ENCODE measurements at places on chromosomes 16 and 17.

DNA sequence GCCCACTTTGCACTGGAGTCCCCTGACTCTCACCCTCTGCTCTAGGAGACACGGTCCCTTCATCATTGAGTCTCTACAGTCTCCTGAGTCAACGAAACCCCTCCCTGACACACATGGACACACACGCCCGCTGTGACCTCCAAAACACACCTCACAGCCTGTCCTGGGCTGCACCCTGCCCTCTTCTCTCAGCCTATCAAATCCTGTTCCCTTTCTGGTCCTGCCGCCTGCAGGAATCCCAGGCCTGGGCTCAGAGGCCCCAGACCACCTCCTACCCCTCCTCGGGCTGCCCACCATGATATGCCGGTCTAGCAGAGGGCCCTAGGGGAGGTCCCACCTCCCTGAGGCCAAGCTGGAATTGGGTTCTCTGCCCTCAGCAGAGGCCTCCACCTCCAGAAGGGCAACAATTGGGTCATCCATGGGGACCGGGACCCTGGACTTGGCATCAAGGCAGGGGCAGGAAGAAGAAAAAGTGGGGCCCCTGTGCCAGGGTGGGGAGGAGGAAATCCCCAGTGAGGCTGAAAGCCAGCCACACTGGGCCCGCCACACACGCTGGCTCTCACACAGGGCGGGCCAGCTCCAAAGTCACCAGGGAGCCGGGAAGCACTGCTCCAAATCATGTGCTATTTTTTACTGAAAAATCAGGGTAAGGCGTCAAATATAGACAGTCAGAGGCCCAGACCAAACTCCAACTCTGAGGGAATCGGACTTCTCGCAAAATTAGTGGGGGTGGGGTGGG lies 3.4 kb downstream of the PPP1R9B start:
- DNase-seq, result no peak

DNA sequence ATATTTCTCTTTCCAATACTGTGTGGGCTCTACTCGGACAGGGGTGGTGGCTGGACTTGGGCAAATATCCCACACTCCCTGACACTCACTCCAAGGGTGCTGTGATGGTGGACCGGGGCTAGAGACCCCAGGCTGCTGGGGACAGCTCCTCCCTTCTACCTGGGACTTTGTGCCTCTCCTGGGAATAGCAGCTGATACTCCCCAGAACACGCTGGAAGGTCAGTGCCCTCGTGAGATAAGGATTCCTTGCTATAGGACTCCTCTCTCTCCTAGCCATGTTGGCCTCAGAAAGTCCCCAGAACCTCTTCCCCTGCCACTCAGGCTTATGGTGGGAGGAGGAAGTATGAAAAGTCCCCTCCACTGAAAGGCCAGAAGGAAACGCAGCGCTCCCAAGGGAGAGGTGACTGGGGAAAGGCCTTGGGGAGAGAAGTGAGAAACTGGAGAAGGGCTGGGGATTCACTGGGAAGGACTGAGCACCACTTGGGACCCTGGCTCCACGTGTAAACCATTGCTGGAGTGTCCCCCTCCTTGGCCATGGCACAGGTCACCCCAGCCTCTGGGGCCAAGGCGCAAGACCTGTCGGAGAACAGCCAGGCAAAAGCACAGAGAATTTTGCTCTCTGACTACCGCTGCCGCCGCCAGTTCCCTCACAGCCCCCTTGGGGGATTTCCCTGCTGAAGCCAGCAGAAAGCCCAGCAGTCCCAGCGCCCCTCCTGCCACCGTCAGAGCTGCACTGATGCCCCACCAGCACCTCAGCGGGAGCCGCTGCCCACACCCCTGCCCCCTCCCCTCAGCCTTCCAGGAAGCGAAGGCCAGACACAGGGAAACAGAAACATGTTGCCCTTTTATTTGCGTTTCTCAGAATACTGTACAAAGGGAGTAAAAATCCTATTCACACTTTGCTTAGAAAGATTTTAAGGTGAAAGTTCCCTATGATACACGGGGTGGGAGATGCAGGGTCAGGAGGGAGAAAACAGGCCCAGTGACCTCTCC lies 2.1 kb upstream of the GSDMB start:
- peak; percentile 52 for DNase-seq

DNA sequence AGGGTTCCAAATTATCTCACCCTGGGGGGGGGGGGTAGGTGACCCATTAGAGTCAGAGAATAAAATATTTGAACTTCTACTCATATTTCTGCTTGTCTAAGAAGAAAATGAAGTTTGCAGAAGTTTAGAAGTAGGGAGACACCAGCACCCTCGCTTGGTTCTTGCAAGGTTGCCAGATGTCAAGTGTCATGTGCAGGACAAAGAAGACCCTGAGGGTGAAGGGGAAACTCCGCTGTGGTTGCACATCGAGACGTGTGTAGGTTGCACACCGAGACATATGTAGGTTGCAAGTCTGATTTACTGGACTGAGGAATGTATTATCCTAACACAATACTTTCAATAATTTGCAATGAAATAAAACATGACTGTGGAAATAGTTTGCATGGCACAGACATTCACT lies 42.4 kb upstream of the IRF8 start:
- DNase-seq, result no peak

- no peak for DNase-seq
Observed at GRCh38 chr17:45883063-45883462, 11.3 kb upstream of the MAPT start.
